Left renal cortex interstitium (tissue), 4 donors: ENCODE measurements at places on chromosomes 5 and 9.

DNA sequence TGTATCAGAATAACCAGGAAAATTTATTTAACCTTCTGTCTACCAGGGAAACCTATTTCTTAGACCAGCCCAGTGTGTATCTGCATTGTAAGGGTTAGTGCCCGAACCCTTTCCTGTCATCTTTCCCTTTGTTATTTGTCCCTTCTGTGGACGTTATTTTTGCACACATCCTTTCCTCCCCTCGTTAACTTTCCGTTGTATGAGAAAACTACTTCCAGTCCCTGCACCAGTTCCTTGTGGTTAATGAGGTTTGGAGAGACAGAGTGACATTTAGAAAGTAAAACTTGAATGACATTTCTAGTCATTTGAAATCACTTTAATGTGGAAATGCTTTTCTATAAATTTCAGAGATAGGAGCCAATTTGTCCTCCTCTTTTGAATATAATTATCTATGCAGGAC is 4.3 kb upstream of the IFNB1 start:
- DNase-seq = no peak

DNA sequence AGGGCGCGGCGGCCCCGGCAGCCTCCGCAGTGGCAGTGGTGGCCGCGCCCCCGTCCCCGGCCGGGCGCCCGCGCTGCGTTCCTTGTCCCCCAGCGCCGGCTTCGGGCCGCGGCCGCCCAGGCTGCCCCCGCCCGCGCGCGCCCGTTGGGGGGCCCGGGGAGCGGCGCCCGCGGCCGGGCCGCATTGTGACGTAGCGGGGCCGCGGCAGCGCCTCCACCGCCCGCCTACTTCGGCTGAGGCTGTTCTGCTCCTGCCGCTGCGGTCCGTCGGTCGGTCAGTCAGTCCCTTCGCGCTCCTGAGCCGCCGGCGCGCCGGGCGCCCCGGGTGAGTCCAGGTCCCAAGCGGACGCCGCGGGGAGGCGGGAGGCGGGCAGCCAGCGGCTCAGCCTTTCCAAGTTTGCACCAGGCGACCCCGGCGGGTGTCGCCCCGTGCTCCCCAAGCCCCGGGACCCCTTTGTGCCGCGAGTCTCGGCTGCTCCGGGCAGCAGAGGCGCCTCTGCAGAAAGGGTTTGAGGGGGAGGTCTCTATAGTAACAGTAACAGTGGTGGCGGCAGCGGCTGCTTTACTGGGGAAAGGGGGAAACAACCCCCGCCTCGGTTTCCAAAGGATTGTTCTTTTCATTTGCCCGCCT is at the start of gene SNCAIP:
Gene SNCAIP (plus strand): TSS at position 277 of the 630 bp plus-strand sequence. CDS start 78,898 bp downstream, outside the sequence.
- no peak for DNase-seq

- DNase-seq = no peak
Measured at GRCh38 chr5:151811593-151812321, 40.0 kb downstream of the G3BP1 start.

GRCh38 chr5:72166070-72166979 is 59.0 kb downstream of the MAP1B start:
- DNase-seq = peak; percentile 32

DNA sequence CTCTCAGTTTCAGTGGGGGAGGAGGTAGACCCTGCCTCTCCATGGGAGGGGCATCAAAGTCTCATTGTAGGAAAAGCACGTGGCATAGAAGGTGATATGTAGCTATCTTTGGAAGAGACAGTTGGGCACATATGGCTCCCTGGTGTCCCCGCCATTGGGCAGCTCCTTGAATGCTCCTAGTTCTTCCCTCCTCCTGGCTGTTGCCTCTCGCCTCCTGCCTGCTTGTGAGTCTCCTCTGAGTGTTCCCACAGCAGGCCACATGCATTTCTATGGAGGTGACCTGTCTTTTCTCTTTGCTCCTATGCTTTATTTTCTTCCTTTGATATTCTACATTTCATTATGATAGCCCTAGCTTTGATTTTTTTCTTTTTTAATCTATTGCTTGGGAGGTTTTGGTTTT is 138.5 kb downstream of the ARHGAP26 start:
- DNase-seq = no peak

- no peak for DNase-seq
Measured at GRCh38 chr5:96794757-96795156, 13.0 kb downstream of the ERAP1 start.
